ENCODE measurements at places on chromosomes 3 and 15.
A peak's percentile ranks its signal among the peaks of the same experiment; 100 is the strongest.

DNA sequence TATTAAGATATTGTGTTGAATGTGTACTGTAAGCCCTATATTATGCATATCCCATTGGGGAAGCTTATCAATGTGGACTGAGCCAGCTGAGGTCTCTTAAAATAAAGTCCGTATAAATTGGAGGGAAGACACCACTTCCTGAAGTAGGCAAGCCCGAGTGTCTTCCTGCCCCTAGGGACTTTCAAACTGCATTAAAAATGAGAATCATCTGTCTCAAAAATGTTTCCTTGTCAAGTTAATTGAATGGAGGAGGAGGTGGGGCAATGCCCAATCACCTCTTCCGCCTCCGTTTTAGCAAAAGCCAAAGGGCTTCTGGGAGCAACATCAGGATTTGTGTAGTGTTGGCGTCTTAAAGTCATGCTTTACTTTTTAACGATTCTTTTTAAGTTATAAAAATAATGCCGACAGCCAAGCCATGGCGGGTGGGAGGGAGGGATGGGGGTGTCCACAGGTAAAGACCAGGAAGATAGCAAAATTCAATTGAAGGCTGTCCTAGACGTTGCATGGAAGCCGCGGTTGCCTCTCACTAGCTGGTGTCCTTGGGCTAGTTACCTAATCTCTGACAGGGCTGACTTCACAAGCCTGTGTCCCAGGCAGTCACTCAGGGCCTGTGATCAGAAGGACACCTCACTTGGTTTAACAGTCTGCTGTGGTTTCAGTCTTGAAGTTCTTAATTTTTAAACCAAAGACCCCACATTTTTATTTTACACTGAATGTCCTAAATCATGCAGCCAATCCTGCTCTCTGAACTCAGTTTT, 524.9 kb upstream of the PROK2 start:
- no peak for DNase-seq

GRCh38 chr3:53287131-53287629, 31.4 kb upstream of the TKT start:
- DNase-seq, result peak; percentile 36

- no peak for DNase-seq
Measured at GRCh38 chr15:41251411-41251810, 20.3 kb downstream of the CHP1 start.

- DNase-seq, result no peak
Measured at GRCh38 chr3:156368189-156368588, 186.7 kb downstream of the SSR3 start.

DNA sequence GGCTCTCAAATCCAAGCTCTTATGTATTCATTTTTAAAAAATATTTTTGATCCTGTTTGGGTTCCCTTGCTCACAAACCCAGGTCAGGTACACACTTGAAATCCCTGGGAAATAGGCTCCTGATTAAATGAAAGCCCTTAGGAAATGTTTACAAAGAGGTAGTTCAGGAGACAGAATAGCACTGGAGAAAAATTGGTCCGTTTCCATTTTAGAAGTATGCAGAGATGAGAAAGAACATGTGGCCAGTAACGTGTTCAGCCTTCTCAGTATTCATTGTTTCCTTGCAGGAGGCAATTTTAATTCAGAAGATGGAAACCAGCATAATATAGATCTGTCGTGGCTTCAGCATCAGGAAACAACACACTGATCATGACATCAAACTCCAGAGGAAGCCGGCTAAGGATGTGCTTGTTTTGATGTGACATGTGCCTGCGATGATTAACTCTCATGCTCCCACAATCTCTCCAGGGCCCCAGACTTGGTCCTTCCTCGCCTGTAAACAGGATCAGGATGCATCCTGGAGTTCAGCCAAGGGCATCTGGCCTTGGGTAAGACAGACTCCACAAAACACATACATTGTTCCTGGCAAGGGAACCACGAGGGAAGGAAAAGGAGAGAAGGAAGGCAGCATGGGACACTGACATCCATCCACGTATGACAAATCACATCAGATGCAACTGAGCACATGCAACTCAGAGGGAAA, 350.5 kb upstream of the THBS1 start:
- DNase-seq, result no peak

DNA sequence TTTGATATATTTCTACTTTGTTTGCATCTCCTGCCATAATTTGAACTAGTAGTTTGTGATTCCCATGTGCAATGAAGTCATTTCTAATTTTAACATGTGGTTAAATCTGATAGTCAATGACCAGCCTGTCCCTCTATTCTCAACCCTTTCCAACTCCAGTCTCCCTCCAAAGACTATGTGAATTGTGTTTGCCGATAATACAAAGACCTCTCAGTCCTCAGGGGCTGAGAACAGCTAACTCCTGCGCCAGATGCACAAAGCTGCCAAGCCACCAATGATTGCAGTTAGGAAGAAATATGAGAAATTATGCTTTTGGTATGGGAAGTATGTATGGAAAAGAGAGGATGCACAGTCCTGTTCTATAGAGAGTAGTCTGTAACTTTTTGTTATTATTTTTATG, 54.0 kb downstream of the KCNH8 start:
- DNase-seq, result no peak

All from GM03348 (cell line).